Activated CD8-positive, alpha-beta memory T cell treated with anti-CD3 and anti-CD28 coated beads for 1 hour (primary cell): ENCODE measurements at places on chromosomes 11 and 22.

- no peak for DNase-seq
These were observed 49.2 kb upstream of the SYT7 start for GRCh38 chr11:61630089-61630488.

DNA sequence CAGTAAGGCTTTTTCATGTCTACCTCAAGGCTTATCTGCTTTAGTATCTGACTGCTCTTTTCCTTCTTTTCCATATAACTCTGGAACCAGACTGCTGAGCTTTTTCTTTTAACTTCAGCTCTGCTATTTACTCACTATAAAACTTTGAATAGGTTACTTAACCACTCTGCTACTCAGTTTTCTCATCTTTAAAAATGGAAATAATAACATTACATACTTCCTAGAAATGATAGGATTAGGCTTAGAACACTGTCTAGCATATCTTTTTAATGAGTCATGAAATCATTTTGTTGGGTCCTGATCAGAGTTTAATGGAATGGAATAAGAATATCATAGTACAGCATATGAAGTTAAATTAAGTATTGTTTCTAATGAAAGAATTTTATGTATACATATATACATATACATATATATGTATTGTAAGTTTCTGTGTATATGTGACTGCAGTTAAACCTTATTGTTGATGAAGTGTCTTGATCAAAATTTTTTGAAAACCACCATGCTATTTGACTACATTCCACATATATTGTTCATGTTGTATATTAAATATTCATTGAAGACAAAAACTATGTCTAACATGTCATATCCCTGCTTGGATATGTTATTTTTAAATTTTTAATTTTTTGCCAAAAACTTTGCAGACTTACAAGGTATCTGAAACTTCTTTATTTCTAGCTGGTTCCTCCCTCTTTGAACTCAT, 120.2 kb downstream of the METTL15 start:
- DNase-seq, result no peak

DNA sequence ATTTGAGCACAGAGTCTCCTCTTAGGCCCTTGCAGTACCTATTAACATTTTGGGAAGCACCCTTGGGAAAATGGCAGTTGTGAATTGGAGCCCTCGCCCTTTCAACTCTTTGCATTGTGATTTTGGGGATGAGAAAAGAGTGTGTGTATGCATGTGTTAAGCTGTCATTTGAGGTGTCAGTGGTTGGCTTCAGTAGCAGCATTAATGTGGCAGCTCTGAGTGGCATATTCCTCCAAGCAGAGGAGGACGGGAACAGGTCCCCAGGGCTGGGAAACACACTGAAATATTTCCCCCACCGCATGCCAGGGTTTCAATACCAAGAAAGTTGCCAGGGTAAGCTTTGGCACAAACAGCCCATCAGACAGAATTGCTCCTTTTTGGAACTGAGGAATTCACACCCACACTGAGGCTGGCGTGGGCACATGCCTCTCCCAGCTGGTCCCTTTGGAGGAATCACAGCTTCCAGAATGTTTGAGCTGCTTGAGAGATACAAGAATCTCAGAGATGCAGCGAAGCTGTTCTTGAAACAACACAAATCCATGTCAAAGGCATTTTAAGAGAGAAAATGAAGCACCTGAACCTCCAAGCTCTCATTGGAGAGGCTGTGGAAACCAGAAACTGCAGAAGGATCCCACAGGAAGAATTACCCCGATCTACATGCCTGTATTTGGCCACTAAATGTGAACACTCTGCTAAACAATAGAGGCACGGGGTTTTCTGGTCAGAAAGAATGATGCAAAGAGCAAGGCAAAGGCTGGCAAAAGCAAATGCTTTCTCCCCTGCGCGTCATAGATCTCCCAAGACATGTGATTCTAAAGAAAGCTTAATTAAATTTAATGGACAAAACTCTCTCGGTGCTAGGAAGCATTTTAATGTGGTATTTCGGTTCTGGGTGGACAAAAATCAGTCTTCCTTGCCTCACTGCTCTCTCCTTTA, 67.2 kb upstream of the RCN1 start:
- no peak for DNase-seq

DNA sequence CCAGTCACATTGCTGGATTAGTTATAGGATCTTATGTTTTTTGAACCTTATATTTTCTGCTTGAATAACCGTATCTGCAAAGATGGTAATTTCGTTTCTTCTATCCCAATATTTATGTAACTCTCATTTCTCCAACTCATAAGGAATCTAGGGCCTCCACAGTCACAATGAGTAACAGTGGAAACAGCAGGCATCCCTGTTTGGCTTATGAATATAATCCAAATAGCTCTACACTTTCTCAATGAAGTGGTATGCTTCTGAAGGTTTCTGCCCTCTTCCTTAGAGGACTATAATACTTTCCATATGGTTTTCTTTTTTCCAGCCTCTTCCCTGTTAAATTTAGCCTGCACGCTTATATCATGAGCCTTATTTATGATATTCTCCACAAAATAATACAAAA, 16.5 kb downstream of the ATP6V1E1 start:
- no peak for DNase-seq

DNA sequence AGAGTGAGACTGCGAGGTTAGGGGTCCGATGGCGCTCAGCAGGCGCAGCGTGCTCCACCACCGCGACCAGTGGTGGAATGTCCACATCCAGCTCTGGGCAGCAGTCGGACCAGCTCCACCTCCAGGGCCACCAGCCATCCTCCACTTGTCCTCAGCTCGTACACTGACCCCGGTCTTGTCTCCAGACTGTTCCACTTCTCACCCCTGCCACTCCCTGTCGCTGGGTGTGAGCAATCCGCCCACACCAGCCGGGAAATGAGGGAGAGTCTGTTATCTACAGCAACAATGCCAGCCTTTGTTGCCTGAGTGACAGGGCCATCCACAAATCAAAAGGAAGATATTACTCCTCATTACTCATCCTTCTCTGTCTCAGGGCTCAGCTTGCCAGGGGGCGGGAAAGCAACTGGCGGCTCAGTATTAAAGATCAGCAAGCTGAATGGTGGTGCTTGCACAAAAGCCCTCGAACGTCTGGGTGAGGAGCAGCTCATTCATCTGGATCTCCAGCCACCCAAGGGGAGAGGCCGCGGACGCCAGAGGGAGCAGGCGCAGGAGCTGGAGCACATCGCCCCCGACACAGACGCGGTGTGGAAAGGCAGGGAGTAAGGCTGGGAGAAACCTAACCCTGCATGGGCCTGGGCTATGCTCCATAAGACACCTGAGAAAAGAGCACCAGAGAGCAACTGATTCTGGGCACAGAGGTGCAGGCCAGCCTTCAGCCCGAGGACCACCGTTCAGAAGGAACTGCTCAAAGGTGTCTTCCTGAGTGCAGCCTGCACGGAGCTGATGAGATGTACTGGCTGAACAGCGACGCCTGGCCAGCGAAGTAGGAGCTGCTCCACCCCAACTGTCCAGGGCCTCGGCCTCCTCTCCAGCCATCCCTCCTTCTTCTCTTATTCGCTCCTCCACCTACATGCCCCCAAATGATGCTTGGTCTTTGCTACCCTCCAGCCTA, 21.9 kb downstream of the IGSF9B start:
- no peak for DNase-seq

GRCh38 chr11:19164230-19164855, 37.4 kb downstream of the CSRP3 start:
- no peak for DNase-seq

GRCh38 chr11:2672553-2673249, 27.1 kb downstream of the KCNQ1OT1 start:
- no peak for DNase-seq

GRCh38 chr11:114257621-114258558, 38.3 kb upstream of the NNMT start:
- no peak for DNase-seq

GRCh38 chr11:116396331-116396730, 376.5 kb downstream of the BUD13 start:
- no peak for DNase-seq

GRCh38 chr11:128061281-128061871, 526.0 kb downstream of the ETS1 start:
- no peak for DNase-seq

- no peak for DNase-seq
These were observed 71.9 kb upstream of the GRAMD1B start for GRCh38 chr11:123357990-123358827.

DNA sequence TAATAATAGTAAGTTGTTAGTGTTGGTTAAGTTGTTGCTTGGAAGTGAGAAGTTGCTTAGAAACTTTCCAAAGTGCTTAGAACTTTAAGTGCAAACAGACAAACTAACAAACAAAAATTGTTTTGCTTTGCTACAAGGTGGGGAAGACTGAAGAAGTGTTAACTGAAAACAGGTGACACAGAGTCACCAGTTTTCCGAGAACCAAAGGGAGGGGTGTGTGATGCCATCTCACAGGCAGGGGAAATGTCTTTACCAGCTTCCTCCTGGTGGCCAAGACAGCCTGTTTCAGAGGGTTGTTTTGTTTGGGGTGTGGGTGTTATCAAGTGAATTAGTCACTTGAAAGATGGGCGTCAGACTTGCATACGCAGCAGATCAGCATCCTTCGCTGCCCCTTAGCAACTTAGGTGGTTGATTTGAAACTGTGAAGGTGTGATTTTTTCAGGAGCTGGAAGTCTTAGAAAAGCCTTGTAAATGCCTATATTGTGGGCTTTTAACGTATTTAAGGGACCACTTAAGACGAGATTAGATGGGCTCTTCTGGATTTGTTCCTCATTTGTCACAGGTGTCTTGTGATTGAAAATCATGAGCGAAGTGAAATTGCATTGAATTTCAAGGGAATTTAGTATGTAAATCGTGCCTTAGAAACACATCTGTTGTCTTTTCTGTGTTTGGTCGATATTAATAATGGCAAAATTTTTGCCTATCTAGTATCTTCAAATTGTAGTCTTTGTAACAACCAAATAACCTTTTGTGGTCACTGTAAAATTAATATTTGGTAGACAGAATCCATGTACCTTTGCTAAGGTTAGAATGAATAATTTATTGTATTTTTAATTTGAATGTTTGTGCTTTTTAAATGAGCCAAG, 2.7 kb downstream of the NEAT1 start:
- peak; percentile 78 for DNase-seq

DNA sequence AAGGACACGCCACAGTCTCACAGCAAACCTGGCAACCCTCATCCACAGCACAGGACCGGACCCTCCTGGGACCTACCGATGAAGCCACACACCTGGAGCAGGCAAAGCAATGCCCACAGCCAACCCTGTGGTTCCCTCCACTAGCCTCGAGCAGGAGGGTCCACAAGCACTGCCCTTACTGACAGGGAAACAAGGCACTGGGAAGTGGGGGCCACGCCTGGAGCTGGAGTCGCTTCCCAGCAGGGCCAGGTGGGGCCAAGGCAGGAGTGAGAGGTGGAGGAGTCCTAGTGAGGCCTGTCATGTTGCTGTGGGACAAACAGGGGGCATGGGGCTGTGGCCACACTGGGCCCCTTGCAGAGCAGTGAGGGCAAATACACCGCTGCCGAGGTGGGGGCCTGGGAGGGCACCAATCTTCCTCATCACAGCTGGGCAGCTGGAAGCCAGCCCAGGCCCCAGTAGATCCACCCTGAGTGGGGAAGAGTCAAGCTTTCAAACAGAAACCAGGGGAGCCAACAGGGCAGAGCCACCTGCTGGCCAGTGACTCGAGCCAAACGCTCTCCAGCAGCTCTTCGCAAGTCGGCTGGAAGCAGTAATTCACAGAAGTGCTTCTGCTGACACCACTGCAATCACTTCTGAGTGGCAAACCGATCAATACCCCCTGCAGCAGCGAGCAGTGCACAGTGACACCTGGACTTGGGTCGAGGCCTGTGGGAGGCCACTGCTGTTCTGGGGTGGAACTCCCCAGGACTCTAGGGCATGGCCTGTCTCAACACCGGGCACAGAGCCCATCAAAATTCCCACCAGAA, 13.7 kb downstream of the SULT4A1 start:
- DNase-seq, result no peak

- no peak for DNase-seq
These were observed 360.5 kb downstream of the BUD13 start for GRCh38 chr11:116412118-116412889.

DNA sequence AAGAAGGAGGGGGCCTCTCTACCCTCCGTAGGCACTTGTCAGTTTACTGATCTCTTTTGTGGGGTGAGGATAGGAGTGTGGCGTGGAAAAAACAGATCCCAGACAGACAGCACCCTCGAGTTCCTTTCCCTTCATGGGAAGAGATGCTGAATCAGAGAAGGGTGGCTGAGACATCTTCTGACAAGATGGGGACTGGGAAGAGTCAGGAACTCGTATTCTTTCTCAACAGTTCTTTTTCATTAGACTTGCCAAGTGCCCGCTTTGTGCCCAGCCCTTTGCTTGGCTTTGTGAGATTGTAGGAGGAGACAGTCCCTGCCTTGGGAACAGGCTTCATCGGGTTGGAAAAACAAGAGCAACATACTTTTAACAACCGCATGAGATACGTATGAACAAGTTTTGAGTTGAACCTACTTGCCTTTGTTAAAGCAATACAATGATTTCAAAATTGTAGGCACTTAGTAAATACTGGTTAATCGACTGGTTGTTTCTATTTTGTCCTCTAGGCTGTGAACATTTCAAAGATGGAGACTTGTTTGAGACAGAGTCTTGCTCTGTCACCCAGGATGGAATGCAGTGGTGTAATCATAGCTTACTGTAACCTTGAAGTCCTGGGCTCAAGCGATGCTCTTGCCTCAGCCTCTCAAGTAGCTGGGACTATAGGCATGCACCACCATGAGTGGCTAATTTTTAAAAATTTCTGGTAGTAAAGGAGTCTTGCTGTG, 1.1 kb downstream of the RRM1 start:
- DNase-seq, result no peak

GRCh38 chr11:6747097-6747668, 24.6 kb downstream of the OR2AG2 start:
- DNase-seq, result no peak

GRCh38 chr22:47878460-47878859, 1116.0 kb downstream of the TBC1D22A start:
- DNase-seq, result no peak

GRCh38 chr11:118310781-118311485, 6.4 kb downstream of the CD3E start:
- DNase-seq, result no peak

DNA sequence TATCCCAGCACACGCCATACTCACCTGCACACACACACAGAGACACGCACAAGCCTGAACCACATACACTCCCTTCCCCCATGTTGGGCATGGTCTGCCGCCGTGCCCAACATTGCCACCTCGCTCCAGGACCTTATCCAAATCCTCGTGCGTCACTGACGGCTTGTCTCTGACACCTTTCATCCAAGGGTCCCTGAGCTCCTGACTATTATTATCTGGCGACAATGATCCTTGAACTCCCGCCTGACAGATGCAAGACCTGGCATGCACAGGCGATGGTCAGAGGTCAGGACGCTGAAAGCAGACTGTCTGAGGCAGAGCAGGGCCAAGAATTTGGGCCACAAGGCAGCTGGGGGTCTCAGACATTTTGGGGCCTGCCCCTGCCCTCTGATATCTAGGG, 4.2 kb downstream of the MB start:
- no peak for DNase-seq
